Brain microvascular endothelial cell (primary cell): ENCODE measurements at places on chromosomes 1 and 21.

DNA sequence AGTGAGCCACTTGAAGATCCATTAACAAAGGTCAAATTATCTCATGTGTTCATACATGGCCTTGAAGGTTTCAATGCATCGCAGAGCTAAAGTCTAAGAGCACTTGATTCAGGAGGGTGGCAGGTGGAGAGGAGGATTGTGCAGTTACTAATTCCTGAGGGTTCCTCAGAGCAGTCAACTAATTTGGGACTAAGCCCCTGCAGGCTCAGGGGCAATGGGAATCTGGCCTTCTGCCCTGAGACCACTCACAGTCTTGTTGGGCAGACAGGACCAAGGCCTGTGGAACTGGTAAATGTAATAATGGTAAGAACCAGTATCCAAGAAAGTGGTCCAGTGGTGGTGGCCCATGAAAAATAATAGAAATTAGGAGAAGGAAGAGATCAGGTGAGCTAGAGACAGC is 127.4 kb upstream of the HMGB4 start:
- DNase-seq = no peak

DNA sequence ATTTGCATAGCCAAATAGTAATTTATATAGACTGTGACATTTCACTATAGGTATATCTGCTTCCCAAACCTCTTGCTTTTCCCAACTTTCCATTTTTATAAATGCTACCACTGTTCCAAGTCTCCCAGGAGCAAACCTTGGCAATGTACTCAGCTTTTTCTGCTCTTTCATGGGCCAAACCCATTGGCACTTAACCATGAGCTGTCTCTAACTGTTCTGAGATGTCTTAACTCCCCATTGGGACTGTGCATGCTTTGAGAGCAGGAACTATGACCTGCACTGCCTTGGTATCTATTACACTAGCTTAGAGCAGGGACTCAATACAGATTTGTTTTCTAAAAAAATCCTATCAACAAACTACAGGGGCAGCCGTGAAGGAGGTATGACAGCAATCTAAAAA is 22.5 kb upstream of the KHDRBS1 start:
- DNase-seq = no peak

DNA sequence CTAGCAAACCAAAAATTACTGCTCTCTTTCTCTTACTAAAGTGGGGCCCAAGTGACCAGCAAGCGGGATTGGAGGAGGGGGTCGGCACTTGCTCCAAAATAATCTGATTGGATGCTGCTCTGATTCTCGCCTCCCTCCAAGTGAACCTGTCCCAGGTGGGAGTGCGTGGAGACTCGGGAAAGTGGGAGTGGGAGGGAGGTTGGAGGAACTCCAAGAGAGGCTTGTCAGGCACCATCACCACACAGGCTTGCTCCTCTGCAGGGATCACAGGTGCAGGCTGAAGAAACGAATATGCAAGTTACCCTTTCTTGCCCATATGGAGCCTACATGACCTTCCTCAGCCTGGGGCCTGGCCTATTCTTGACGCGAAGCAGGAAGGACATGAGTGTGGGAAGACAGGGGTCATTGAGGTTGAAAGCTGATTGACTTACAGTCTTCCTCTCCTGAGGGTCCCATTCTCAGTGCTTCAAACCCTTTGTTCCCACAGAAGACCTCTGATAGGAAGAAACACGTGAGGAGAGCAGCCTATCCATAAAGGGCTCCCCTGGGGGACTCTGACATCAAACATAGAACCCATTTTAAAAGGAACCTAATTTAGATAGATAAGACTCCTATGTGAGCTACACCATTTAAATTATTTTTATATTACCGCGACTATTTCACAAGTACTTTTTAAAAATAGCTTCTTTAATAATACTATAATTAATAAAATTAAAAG is 14.2 kb downstream of the RGS8 start:
- no peak for DNase-seq

- DNase-seq = no peak
Observed at GRCh38 chr1:181438013-181438412, 45.3 kb upstream of the CACNA1E start.

- DNase-seq = peak; percentile 72
Observed at GRCh38 chr1:66725885-66726665, 26.2 kb upstream of the DYNLT5 start.

- DNase-seq = peak; percentile 90
Observed at GRCh38 chr1:151399324-151400171, at the start of gene PSMB4. Gene PSMB4, plus strand, starts transcription at chr1:151399573. Its CDS starts 15 bp downstream, at chr1:151399588.

DNA sequence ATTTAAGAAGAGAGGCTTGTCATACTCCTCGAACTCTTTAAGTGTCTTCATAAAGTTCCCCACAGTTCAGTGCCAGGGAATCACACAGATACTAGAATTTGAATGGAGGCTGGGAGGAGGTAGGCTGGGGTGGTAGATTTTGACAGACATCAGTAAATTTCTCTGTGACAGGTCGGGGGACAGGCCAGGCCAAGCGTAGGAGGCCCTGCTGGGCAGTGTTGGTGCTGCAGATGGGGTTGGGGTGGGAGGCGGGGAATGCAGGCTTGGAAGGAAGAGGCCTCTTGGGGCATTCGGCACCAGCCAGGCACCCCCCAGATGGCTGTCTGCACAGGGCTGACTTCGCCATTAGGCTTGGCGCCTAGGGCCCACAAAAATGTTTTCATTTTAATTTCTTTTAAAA is 84.0 kb downstream of the MAN1C1 start:
- DNase-seq = no peak

GRCh38 chr1:54439550-54440223 is 33.5 kb upstream of the SSBP3 start:
- DNase-seq = no peak

- DNase-seq = no peak
Observed at GRCh38 chr1:146019231-146020057, 2.1 kb downstream of the HJV start.

DNA sequence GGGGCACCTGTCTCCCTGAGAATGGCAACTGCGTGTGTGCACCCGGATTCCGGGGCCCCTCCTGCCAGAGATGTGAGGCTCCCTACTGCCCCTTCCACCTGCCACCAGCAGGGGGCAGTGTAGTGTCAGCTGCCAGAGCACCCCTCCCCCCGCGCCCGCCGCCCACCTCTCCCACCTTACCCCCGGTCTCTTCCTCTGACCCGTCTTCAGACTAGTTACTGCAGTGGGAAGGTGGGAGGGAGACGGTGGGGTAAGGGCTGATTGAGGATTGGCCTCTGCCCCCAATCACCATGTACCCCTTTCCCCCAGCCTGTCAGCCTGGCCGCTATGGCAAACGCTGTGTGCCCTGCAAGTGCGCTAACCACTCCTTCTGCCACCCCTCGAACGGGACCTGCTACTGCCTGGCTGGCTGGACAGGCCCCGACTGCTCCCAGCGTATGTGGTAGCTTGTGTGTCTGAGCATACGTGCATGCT is 10.1 kb upstream of the LRRC71 start:
- no peak for DNase-seq

- DNase-seq = no peak
Observed at GRCh38 chr1:52423771-52424170, 19.4 kb downstream of the PRPF38A start.

GRCh38 chr1:168116327-168116799 is 20.4 kb downstream of the GPR161 start:
- DNase-seq = no peak

DNA sequence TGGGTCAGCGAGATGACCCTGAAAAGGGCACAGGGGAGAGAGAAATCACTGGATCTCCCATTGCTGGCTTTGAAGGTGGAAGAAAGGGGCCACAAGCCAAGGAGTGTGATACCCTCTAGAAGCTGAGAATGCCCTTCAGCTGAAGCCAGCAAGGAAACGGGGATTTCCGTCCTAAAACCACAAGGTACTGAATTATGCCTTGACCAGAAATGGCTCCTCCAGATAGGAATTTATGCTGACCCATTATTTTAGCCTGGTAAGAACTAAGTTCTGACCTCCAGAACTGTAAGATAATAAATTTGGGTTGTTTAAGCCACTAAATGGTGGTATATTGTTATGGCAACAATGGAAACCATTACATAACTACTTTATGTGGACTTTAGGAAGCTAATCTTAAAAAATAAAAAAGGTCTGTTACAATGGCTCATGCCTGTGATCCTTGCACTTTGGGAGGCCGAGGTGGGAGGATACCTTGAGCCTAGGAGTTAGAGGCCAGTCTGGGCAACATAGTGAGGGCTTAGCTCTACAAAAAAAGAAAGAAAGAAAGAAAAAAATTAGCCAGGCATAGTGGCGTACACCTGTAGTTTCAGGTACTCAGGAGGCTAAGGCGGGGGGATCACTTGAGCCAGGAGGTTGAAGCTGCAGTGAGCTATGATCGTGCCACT is 3.6 kb upstream of the H6PD start:
- no peak for DNase-seq

GRCh38 chr1:33137800-33138199 is 44.0 kb downstream of the TRIM62 start:
- no peak for DNase-seq

- DNase-seq = no peak
Observed at GRCh38 chr1:42788021-42788420, 3.2 kb downstream of the TMEM269 start.

- DNase-seq = no peak
Observed at GRCh38 chr1:153478692-153479618, 18.5 kb upstream of the S100A7 start.

GRCh38 chr1:8017495-8018197 is 8.5 kb downstream of the ERRFI1 start:
- DNase-seq = no peak

DNA sequence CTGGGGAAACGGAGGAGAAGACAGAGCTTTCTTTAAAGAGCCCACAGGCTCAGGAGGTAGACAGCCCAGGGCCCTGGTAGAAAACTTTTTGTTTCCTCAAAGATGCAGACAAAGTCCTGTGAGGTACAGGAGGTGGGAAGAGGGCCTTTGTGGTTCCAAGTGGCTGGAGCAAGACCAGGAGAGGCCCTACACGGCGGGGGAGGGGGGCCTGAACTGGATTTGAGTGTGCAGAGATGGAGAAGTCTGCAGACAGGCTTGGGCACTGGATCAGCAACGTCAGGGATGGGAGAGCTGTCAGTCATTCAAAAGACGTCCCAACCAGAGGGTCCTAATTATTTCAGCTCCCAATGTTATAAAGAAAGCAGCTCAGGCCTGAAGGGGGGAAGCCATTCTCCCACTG is 126.2 kb downstream of the EPHB2 start:
- DNase-seq = no peak

DNA sequence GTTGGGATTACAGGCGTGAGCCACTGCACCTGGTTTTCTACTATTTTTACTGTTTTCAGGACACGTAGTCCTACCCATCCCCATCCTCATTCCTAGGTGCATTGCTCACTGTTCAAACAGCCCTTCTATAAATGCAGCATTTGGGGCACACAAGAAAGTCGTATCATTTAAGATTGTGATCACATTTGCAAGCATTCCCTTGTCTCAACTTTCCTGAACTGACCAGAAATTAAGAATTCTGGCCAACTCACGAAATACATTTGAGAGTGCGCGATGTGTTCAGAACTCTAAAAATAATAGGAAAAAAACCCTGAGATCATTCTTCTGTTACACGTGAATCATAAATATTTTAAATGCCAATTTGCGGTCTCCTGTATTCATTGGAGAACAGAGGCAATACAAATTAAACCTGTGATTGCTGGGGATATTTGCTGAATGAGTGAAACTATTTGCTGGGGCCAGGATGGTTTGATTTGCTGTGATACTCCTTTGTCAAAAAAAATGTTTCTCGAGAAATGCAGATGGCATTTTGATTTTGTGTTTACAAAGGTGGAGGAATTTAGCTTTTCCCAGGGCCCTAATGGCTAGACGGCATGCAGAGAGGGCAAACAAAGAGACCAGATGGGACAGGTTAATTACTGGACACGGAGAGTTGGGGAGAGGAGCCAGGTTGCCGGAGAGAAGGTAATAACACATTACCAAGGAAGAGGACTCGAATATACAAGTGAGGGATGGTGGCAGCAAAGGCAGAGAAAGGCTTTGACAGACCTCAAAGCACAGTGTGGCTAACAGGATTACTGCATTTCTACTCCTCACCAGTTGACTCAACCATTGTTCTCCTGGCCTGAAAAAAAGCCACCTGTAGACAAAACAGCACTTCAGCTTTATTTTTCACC is 38.4 kb downstream of the STPG1 start:
- DNase-seq = no peak

DNA sequence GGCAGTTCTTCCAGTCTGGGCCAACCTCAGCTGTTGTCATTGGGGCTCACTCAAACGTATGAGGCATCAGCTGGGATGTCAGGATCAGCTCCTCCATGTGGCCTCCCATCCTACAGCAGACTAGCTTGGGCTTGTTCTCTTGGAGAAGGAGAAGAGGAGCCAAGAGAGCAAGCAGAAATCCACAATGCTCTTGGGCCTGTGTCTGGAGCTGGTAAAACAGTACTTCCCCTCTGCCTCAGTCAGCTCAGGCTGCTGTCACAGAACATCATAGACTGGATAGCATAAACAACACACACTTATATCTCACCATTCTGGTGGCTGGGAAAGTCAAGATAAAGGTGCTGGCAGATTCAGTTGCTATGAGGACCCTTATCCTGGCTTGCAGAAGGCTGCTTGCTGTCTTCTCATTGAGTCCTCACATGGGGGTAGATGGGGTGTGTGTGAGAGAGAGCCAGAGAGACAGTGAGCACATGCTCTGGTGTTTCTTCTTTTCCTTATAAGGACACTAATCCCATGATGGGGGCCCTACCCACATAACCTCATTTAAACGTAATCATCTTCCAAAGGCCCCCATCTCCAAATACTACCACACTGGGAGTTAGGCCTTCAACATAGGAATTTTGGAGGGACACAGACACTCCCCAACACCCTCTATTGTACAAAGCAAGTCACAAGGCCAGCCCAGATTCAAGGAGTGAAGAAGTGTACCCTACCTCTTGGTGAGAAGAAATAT is 16.3 kb upstream of the DNAJC6 start:
- no peak for DNase-seq

- no peak for DNase-seq
Observed at GRCh38 chr21:43957611-43958362, 54.3 kb upstream of the TRAPPC10 start.

DNA sequence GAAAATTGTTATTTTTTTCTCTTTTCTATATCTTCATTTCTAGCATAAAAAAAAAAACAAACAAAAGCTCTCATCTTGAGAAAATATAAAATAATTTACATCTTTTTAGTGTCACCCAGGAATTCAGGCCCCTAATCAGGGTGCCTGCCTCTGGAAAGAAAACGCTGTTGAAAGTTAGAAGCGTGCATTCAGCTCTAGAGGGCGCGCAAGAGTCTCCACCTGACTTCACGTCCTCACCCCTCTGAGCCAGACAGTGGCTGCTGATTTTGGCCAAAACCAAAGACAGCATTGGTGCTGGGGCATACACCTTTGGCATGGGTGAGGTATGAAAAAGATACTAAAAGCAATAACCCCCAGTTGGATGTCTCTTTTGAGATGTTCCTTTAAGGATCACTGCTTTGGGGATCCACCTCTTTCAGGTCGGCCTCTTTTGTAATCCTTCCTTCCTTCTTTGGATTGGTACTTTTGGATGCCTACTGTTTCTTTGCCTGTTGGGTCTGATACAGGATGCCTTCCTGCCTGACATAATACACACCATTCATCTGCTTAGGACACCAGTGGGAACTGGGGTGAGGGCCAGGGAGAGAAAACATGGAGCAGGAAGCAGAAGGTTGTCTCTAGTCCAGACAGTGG is 77.6 kb upstream of the CHRM3 start:
- DNase-seq = peak; percentile 3
